Renal cortex interstitium (tissue), 15 donors: ENCODE measurements at places on chromosomes 3 and 15.

- no peak for DNase-seq
Measured at GRCh38 chr3:122560680-122561079, 3.4 kb downstream of the PARP9 start.

DNA sequence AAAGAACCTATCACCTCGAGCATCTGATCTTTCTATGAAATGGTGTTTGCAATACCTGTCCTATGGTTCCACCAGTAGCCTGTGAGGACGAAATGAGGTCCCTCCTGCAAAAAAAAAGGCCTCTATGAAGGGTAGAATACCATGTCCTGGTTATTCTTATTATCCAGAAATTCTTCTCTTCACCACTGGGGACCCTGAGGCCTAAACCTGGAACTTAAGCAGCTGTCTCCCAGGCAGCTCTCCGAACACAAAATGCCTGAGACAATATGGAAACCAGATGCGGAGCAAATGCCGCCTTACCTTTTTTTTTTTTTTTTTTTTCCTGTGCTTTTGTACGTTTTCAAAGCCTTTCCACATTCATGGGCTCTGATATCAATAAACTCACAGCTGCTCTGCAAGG lies 62.1 kb upstream of the WNT5A start:
- DNase-seq, result no peak

DNA sequence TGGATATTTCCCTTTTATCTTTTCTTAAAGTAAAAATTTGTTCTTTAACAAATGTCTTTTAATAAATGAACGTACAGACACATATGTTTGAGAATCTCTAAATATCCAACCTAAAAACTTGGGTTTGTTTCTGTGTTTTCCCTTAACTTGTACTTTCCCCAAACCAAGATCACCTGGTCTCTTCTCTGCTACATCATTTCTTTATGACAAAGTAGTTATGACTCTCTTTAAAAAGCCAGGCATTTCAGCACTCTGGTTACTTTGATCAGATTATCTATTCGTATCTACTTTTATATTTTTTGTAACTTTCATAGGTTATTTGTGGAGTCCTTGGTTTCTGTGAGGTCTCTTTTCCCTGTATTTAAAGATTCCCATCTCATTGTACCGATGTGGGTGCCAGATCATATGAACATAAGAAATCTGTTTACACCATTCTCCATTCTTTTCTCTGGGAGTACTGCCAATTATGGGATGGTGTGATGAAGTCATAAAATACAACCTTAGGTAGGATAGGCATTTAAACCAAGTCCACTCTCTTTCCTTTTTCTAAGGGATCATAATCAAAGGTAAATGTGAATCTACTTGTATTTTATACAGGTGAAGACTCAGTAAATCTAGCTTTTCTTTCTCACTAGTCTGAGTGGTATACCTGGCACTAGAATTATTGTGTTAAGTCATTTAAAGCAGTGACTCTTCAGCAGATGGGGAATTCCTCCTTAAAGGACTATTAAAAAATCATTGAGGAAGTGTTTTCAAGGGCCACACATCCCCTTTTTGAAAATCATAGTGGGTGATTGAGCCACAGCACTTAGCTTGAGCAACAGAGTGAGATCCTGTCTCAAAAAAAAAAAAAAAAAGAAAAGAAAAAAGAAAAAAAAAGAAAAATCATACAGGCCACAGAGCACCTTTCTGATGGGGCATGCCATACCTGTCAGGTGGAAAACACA lies 12.4 kb upstream of the NFKBIZ start:
- no peak for DNase-seq

DNA sequence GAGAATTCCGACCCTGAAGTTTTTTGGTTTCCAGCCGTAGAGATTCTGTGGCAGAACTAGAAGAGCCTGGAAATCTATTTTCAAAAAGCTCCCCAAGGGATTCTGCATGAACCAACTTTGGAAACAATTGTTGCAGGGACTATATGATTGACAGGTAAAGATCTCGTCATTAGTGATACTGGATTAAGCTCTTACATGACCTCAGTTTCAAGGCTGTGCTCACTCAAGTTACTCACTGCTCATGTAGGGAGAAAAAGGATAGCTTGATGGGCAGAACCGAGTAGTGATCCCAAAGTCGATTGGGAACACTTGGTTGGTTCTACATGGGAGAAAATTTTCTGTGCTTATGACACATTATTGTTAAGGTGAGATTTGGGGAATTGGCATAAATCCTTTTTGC lies 142.3 kb upstream of the RASGRP1 start:
- no peak for DNase-seq

GRCh38 chr3:125594581-125595011 lies 701 bp downstream of the OSBPL11 start:
- DNase-seq, result no peak

- no peak for DNase-seq
Measured at GRCh38 chr15:43256341-43256740, 10.4 kb downstream of the TGM5 start.

DNA sequence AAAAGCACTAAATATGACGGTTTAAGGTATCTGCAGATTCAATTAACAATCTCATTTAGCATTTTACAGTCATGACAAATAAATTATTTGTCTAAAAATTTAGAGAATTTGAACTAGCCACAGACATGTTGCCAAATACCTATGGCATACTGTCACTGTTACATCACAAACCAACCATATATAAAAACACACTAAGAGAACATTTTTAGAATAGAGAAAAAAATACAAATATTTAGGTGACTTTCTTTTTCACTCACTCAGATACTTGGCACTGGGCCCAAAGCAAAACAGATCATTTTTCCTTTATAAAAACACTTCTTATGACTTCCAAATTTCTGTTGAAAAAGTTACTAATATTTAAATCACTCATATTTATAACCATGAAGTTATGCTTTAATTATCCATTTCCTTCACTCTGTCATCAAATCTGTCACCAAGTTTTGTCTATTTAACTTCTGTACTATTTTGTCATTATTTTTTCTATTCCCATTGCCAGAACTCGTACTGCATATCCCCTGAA lies 644.7 kb downstream of the OTOL1 start:
- no peak for DNase-seq

DNA sequence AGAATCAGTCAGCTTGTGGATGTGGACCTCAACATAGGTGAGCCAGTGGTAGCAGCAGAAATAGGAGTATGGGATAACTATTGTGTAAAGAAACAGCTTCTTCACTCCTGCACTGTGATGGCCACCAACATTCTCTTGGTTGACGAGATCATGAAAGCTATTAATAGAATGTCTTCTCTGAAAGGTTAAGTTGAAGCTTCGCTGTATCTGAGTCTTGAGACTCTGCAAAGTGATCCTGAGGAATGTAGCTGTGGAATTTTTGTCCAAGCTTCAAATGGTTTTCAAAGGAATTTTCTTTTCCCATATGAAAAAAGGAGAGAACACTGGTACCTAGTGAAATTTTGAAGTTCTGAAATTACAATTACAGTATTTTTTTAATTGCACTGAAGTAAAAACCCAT lies 146.3 kb downstream of the GMNC start:
- DNase-seq, result no peak

- DNase-seq, result no peak
Measured at GRCh38 chr3:97827741-97828471, 6.1 kb downstream of the CRYBG3 start.

DNA sequence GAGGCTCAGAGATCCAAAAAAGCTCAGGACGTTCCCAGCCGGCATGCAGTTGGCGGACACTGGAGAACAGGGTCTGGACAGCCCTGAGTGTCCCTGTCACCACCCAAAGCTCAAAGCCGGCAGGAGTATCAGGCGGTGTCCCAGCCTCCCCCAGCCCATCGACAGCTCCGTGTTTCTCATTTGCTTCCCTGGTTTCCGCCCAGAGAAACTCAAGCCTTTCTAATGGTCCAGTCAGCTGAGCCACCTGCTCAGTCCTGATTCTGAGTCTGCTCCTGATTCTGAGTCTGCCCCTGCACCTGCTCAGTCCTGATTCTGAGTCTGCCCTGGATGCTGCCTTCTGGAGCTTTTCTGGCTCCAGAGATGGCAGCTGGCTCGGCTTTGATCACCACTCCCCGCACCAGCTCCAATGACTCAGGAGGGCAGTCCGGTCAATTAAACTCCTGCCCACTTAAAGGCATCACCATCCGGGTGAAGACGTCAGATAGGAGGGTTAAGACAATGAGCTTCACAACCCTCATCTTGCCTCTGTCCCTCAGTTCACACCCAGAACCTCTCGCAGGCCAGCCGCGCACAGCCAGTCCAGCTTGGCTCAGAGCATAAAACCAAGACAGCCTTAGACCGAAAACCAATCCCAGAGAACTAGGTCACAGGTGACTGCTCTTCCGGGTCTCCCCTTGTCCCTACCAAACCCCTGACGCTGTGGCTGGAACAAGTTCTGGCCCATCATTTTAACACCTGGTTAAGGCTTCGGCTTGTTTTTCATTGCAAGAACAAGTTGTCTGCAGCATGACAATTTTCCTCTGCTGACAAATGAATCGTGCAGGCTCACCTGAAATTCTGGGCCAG lies 6.8 kb downstream of the PCSK6 start:
- DNase-seq, result no peak

GRCh38 chr3:115859002-115859807 lies 235.9 kb downstream of the GAP43 start:
- DNase-seq, result no peak

GRCh38 chr3:58433400-58434167 lies at the start of gene PDHB:
PDHB (minus strand) TSS chr3:58433832; CDS start chr3:58433809, 23 bp downstream.
- DNase-seq, result peak; percentile 87

GRCh38 chr15:32700501-32701150 lies 17.2 kb upstream of the GREM1 start:
- no peak for DNase-seq

DNA sequence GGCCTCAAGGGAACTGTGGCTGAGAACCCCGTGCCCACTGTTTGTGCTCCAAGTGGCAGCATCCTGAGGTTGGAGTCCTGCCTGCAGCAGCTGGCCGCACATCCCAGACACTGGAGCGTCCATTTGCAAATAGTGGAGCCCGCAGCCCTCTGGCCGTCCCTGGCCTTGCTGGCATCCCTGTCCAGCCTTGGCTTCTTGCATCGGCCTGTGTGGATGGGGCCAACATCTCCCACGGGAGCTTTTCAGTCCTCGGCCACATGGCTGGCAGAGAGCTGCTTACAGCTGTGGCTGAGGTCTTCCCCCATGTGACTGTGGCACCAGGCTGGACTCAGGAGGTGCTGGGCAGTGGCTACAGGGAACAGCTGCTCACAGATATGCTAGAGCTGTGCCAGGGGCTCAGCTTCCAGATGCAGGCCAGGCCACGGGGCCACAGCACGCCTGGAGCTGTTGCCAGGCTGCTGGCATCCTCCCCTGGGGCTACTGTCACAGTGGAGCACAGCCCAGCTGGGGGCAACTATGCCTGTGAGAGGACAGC lies 71.2 kb downstream of the FAM43A start:
- DNase-seq, result no peak

- DNase-seq, result no peak
Measured at GRCh38 chr15:60128710-60129109, 124.6 kb downstream of the FOXB1 start.

- DNase-seq, result peak; percentile 93
Measured at GRCh38 chr3:8443829-8444791, 57.5 kb upstream of the LMCD1 start.

DNA sequence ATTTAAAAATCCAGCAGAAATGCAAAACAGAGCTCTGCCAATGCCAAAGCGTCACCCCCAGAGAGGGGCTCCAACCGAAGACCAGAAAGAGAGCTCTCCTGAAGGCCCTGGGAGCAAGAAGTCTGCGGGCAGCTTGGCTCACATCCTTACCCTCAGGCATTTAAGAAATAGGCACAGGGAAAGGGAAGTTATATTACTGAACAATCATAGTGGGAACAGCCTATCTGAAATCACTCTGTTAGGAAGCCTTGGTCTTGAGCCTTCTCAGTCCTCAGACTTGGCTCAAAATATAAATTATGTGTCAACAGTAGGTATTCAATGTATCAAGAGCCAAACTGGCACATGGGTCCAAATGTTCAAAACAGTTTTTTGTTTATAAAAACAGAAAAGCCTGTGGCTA lies 10.3 kb upstream of the PPARG start:
- no peak for DNase-seq

DNA sequence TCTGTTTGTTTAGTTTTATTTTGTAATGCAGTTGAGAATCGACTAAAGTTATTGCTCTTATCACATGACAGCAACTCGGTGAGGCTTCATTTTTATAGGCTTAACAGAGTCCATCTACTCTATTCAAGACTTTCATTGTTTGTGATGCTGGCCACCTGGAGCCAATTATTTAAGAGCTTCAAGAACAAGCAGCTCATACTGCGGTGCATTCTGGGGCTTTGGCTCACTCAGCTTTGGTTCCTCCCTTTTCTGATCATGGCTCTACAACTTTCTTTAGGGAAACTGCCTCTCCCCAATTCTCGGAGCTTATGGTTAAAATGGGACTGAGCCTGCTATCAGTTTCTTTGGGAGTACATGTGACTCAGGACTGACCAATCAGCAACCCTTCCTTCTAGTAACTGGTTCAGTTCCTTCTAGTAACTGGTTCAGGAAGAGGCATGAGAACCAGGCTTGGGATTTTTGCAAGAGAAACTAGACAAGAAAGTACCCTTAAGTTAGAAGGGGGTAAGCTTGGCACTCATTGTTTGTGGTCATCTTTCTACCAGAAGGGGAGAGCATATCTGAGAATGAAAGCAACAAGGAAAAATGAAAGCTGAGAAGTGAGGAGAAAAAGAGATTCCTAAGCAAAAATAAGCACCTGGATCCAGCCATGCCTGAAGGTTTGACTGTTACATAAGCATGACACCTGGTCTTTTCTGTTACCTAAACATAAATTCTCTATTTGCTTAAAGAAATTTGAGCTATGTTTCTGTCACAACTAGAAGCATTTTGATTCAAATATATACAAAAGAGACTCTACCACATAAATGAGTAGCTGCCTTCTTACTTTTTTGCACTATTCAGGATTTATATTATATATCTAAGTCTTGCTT lies 24.1 kb upstream of the ARHGEF3 start:
- DNase-seq, result no peak

DNA sequence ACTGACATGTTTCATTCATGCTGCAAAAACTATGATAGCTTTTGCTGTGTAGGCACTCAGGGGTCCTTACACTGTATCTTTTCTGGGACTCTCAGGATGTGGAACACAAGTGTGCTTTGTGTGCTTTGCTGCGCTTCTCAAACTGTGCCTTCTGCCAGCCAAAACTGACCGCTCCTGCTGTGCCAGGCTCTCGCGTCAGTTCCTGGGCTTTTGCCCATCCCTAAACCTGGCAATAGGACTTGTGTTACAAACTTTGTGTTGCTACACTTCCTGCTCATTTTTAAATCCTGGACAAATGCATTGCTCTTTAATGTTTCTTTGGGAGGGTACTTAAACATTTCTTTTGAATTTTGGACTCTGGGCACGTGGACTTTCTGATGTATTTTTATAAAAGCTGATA lies 60.3 kb downstream of the DIPK2A start:
- DNase-seq, result no peak

DNA sequence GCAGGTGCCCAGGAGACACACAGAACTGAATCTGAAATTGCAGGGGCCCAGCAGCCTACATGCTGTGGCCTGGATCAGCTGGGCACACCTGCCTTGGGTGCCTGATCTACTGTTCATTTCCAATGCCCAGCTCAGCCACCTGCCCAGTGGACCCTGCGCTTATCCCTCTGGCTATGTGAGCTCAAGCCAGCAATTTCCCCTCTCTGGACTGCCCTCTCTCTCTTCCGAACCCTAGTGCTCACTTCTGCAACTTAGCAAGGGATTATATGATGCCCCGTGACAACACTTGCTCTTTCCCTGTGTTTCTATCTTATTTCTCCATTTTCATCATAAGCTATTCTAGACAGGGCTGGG lies 276.0 kb downstream of the UACA start:
- DNase-seq, result no peak

- no peak for DNase-seq
Measured at GRCh38 chr3:65402597-65402996, 636.1 kb downstream of the MAGI1 start.

- no peak for DNase-seq
Measured at GRCh38 chr3:186930641-186931531, 560 bp downstream of the ST6GAL1 start.

- no peak for DNase-seq
Measured at GRCh38 chr15:43487271-43487895, 5.6 kb downstream of the TP53BP1 start.
